ENCODE measurements at places on chromosomes 5 and 9.
A peak's percentile ranks its signal among the peaks of the same experiment; 100 is the strongest.

DNA sequence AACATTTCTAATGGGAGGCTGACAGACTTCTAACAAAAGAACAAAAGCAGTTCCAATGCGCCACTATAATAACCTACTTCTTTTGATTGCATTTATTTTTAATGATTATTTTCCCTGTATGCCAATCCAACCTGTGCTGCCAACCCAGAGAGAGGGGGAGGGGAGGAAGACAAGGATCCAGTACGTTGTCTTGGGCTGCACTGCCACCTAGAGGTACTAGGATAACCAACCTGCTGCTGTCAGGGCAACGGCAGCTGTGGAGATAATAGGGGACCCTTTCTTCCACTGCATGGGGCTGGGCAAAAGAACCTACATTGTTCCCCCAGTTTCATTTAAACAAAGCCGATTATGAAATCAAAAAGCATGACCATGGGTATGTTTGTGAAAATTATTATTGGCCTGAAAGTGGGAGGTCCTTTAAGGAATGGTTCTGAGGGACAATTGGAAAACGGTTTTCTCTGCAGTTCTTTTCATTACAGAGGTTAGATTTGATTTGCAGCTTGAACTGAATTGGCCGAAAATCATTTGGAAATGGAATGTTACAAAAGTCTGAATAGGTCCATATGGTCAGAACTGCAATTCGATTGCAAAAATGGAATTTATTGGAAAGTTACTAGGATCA, 101.3 kb downstream of the RASEF start:
- peak; percentile 85 for DNase-seq

- no peak for DNase-seq
These were observed 16.7 kb downstream of the IFNB1 start for GRCh38 chr9:21060919-21061561.

- DNase-seq, result peak; percentile 29
These were observed 32.0 kb downstream of the SEMA5A start for GRCh38 chr5:9513827-9514226.

DNA sequence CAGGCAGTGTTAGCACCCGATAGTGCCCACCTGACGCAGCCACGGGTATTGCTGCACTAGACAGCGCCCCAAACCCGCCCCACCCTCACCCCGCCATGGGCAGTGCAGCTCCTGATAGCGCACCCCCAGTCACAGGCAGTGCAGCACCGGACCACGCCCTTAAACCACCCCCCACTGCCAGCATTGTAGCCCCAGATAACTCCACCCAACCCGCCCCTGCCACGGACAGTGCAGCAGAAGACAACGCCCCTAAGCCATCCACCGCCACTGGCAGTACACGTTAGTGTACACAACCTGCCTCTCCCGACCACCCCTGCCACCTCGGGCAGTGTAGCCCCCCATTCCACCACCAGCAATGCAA, 825 bp upstream of the PCAT7 start:
- DNase-seq, result no peak

GRCh38 chr9:89426384-89426961, 71.4 kb downstream of the SEMA4D start:
- no peak for DNase-seq

- DNase-seq, result no peak
These were observed 18.0 kb downstream of the AQP3 start for GRCh38 chr9:33429256-33429985.

DNA sequence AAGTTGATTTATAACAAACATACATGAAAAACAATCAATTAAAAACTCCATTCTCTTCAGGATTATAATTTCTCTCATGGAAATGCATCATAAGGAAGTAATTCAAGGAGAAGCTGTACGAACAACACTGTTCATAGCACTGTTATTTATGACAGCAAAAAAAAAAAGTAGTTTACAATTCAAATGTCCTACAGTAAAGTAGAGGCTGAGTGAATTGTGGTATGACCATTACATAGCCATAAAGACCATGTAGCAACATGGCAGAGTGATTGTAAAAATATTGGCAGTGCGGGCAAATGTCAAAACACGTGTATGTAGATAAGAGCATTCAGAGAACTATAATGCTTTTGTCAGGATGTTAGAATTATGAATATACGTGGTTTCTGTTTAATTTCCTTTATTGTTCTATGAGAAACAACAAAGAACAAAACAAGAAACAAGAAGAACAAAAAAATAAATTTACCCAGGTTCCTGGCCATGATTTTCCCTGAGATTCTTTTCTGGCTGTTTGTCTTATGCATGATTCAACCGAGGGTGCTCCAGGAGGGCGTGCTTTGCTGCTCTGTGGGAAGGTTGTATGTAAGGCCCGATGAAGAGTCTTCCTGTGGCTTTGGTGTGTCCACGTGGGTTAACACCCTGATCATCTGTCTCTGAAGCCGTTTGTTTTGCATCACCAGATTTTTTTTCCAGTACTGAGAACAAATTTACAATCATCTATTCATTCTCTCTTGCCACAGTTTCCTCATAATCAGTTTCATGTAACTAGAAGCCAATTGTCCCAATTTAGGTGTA, 28.8 kb downstream of the GCNT4 start:
- peak; percentile 33 for DNase-seq
